ENCODE measurements at places on chromosomes 7 and 10.

DNA sequence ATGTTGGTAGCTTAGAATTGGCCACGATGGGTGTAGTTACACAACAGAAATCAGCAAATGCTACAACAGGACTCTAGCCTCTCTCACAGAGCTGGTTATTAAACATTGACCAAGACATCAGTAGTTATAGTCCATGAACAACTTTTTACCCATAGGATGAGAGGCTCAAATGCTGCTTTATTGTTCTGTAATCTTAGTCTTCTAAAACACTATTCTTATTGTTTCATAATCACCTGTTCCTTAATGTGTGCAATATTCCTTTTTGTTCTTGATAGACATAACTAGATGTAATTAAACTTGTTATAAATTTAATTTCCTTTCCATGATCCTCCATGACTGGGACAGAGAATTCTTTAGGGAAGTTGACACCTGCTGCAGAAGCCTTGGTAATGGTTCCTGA lies 356.9 kb downstream of the EXOC4 start:
- no peak for DNase-seq

DNA sequence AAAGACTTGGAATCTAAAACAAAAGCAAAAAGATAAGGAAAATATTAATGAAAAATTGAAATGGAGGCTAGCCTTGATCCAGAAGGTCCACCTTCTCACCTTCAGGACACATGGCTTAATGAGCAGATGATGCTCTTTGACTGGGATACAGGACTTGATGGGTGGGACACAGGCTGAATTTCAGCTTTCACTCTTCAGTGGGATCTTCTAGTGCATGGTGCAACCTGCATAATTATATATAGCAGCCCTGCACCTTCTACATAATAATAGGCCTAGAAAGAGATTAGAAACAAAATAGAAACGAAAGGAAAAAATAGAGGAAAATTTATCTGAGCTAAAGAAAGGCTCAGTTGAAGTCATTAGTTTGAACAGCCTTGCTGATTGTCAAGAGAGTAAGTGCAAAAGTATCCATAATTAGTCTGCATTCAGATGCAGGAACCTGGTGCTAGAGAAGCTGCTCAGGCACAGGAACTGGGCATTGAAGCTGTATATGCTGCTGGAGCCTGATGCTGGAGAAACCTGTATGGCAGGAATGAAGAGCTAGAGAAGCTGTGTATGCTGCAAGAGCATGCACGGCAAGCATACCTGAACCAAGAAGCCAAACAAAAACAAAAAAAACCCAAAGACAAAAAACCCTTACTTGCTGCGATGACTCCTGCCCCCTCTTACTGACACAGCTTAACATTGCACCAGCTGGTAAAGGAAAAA lies 19.4 kb downstream of the MKLN1 start:
- peak; percentile 14 for DNase-seq

GRCh38 chr10:76675951-76676587 lies 961.5 kb downstream of the KCNMA1 start:
- peak; percentile 91 for DNase-seq

DNA sequence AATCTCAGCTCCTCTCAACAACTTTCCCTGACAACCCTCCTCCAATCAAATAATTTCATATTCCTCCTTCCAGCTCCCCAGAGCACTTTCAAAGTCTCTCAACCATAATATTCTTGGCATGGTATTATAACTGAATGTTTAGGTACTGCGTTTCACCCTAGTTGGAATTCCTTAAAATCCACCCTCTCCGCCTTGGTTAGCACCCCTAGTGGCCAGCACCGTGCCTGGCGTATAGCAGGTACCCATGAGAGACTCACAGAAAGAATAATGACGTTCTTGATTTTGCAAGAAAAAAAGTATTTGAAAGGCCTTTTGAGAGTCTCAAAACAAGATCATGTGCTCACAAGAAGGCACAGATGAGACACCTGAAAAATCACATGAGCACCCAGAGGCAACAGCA lies 50.9 kb downstream of the GLI3 start:
- no peak for DNase-seq

GRCh38 chr10:118032564-118032963 lies 14.2 kb downstream of the RAB11FIP2 start:
- no peak for DNase-seq

- DNase-seq: no peak
Measured at GRCh38 chr10:48484911-48485310, 120.0 kb downstream of the ARHGAP22 start.

GRCh38 chr7:40299097-40299496 lies 164.3 kb downstream of the SUGCT start:
- DNase-seq: no peak

DNA sequence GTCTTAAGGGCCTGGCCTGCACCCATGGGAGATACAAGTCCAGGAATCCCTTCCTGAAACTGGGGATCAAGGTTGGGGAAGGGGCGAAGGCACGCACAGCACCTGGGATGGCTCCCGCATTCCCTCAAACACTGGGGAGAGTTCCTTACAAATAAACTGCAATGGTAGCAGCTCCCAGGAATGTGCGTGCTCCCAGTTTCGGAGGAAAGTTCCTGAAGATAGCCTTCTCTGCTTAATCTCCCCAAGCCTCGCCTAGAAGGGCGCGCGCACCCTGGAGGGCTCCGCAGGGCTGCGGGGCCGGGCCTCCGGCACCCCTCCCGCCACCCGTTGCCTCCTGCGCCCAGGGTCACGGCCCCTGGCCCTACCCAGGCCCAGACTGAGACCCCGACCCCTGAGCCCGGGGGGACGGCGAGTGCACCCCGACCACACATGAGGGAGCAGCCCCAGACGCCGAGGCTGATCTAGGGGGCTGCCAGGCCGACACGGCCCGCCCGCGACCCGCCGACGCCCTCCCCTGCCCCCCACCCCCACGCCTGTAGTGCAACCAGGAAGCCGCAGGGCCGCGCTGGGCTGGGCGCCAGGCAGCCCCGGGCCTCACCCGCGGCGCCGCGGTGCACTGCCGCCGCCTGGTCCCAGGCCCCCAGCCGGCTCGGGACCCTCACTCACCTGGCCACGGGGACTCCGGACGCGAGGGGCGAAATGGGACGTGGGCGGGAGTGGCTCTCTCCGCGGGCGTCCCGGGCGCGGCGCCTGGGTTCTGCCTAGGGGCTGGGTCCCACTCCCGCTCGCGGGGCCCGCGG lies 460 bp downstream of the ANXA11 start:
- DNase-seq: peak; percentile 61

GRCh38 chr7:157502701-157503111 lies 165.9 kb downstream of the DNAJB6 start:
- DNase-seq: no peak

DNA sequence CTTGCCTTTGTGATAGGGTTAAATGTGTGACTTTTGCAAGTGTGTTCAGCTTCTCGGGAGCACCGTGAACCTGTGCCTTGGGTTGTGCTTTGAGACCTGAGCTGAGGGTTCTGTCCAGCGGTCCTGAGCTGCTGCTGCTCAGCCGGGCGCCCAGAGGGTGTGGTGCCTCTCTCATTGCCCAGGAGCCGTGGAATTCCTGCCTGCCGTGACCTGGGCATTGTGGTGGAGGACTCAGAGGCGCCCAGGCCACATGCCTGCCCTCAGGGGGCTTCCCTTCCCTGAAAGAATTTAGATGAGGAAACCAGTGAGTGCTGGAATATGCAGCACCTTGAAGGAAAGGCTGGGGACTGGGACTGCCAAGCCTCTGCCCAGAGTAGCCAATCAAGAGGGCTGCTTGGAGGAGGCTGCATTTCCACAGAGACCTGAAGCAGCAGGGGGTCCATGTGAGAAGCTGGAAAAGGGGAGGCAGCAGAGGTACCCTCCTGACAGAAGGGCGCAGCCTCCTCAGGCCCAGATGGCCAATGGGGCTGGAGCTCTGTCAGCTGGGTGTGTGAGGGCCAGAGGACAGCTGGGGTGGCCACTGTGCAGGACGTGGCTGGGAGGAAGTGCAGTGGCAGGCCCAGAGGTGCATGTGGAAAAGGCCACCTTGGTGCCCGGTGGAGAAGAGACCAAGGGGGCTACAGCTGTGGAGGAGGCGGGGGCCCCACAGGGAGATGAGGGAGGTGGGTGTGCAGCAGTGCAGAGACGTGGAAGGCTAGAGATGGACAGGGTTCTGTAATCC lies 107.3 kb downstream of the NKX6-2 start:
- DNase-seq: no peak

Data from tongue (tissue), 3 donors.